ENCODE measurements at places on chromosomes 1 and 21.

DNA sequence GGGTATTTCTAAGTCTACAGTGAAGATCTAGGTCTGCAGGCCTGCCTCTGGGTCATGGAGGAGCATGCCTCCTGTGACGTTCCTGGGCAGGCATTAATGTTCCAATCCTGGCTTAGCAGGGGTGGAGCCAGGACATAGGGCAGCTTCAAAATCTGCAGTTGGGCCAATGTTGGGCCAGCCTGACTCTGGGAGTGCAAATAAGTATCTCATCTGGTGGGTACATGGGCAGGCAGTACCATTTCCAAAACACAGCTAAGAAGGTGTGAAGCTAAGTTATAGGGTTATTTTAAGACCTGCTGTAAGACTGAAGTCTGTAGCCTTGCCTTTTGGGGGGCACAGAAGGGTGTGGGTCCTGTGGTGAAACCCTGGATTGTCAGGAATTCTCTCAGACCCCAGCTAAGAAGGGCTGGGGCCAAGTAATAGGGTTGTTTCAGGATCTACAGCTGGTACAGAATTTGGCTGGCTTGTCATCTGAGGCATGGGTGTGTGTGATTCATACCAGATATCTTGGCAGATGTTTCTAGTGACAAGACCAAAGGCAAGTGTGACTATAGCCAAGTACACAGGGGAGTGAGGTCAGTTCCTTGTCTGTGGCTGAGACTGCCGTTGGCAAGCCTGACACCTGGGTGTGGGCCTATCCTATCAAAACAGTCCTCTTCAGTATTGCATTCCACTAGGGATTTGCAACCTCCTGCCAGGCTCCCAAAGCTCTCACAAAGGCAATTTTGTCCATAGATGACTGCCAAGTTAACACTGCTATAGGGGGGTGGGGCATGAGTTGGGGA is 468.7 kb upstream of the B3GALT2 start:
- DNase-seq, result peak; percentile 78

GRCh38 chr1:6180707-6181311 is 688 bp upstream of the CHD5 start:
- DNase-seq, result no peak

- DNase-seq, result no peak
These were observed 52.3 kb upstream of the POU2F1 start for GRCh38 chr1:167168424-167168823.

DNA sequence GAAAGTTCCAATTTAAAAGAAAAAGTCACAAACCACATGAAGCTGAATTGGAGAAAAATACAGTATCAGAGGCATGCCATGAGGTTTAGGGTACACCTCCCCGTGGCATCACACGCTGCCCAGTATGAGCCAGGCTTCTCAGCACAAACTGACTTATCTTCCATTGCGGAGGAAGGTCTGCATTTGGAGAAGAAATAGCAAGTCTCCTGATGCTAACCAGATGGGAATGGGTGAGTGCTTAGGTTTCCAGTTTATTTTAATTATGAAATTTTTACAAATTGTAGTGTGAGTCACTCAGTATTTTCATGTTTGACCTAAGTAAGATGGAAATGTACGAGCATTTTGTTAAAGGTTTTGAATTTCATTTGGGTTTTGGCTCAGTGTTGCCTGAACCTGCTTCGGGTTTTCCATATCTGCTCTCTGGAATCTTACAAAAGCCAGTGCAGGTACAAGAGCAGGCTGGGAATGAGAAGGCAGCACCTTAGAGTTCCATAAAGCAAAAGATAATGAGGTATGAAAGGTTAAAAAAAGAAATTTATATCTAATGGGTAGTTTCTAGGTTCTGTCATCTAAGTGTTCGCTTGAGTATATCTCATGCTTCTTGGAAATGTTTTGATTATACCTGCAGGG is 213.9 kb downstream of the PATJ start:
- no peak for DNase-seq

GRCh38 chr21:45549626-45550463 is 7.6 kb upstream of the SLC19A1 start:
- no peak for DNase-seq

GRCh38 chr1:145716641-145717345 is 2.5 kb upstream of the CD160 start:
- DNase-seq, result peak; percentile 61
